ENCODE measurements at places on chromosomes 4 and X.

DNA sequence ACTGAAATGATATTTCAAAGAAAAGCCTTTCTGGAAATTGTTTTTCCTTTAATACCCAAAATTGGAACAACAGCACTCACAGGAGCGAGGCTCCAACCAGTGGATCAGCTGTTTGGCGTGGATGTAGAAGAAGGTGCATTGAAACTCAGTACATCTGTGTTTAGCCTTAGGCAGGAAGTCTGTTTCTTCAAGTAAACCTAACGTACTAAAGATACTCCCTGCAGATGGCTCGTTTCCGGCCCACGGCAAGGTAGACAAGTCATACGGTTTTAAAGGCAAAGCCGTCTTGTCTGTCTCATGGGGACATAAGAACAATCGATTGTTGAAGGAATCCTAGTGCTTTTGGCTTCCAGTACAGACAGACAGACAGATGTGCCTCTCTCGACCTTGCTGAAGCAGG, 50.0 kb upstream of the CLCN4 start:
- DNase-seq, result peak; percentile 58

DNA sequence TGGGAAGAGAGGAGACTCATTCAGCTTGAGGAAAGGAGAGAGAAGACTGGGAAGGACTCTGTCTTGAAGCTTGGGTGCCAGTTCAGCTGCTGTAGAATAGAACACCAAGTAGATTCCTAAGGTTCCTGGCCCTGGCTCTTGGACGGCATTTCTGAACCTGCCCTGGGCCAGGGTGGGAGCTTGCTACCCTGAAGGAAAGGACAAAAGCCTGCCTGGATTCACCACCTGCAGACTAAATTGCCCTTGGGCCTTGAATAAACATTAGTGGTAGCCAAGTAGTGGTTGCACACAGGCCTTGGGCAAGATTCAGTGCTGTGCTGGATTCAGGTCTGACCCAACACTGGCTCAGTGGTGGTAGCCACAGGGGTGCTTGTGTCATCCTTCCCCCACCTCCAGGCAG, 588.4 kb upstream of the AMOT start:
- DNase-seq, result no peak

DNA sequence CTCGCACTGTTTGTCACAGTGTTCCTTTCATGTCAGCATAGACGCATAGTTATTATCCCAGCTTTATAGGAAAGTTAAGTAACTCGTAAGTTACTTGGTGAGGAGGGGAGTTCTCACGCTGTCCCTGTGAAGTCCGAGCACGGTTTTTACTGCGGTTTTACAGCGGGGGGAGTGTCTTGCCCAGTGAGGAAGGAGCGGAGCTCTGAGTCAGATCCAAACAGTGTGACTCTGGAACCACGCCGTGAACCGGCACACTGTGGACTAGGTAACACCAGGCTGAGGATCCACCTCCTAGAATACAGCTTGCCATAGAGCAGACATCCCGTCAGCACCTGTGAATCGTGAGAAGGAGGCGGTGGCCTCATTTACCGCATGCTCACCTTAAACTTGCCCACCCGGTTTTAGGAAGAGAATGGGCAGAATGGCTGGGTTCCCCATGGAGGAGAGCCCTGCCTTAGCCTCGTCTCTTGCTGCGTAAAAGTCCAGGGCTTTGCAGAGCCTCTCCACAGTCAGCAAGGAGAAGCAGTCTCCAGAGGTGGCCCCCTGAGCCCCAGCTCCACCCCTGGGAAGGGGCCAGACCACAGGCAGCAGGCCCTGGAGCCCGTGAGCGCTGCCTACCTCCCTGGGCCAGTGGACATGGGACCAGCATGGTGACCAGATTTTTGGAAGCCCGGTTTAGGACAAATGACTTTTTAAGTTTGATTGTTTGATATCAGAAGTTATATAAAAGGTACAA, 40.2 kb upstream of the HGFAC start:
- no peak for DNase-seq

- DNase-seq, result no peak
Observed at GRCh38 chrX:84339507-84340364, 151.7 kb upstream of the RPS6KA6 start.

DNA sequence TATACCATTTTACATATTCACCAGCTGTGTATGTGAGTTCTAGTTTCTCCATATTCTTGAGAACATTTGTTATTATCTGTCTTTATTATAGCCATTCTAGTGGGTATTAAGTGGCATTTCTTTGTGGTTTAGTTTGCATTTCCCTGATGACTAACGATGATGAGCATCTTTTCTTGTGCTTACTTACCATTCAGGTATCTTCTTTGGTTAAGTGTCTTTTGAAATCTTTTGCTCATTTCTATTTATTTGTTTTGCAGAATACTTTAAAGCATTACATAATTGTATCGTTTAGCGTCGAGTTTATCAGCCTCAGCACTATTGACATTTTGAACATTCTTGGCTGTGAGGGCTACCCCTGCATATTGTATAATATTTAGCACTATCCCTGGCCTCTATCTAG, 85.4 kb downstream of the FRMPD4 start:
- DNase-seq, result no peak

DNA sequence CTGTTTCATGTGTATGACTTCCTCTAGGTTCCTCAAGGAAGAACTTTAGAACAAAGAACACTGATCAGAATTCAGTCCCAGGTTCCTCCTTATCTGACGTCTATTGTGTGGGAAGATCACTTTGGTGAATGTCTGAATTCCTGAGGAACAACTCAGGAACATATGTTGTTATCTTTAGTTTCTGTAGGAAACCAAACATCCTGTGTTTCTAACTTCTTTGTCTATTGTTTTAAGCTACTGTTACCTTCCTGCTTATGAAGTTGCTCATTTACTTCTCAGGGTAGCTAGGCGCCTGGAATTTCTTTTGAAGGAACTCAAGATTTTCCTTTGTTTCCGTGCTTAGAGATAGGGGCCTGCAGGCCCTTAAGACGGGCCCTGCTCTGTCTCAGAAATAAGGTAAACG, 46.2 kb downstream of the MAGEB5 start:
- no peak for DNase-seq

- no peak for DNase-seq
Observed at GRCh38 chr4:46386570-46386969, 3.4 kb downstream of the GABRA2 start.

- no peak for DNase-seq
Observed at GRCh38 chr4:20109391-20109790, 142.3 kb upstream of the SLIT2 start.

DNA sequence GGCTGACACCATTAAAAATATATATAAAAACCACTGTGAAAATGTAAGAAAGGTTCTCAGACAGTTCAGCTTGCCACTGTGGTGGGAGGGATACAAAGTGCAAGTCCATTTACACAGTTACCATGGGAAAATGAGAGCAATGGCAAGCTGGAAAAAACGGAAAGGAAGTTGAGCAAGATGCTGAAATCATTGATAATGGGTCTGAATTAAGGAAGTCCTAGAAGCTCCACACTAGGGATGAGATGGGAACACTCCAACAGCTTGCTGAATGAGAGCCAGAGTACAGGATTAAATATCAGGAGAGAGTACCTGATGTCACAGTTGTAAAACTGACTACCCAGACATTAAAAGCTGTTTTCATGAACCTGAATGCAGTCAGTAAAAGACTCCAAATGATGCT, 218.6 kb downstream of the PRDM5 start:
- no peak for DNase-seq

DNA sequence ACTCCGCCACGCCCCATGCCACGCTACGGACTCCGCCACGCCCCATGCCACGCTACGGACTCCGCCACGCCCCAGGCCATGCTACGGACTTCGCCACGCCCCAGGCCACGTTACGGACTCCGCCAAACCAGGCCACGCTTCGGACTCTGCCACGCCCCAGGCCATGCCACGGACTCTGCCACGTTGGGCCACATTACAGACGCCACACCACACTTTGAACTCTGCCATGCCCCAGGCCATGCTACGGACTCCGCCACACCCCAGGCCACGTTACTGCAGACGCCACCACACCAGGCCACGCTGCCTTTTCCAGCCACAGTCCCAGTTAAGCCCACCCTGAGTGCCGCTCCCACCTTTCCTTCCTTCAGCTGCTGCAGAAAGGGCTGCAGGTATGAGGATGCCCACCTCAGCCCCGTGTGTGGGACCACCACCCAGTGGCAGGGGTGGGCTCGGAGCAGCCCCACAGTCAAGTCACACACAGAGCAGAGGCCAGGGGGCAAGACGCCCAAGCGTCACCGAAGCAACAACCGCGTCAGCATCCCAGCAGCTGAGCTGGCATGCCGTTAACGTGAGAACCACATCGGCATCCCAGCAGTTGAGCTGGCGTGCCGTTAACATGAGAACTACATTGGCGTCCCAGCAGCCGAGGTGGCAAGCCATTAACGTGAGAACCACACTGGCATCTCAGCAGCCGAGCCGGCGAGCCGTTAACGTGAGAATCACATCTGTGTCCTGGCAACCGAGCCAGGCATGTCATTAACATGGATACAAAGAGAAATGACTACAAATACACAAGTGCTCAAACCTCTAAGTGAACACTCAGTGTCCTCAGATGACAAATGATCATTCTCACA, 26.4 kb downstream of the GAK start:
- DNase-seq, result no peak

DNA sequence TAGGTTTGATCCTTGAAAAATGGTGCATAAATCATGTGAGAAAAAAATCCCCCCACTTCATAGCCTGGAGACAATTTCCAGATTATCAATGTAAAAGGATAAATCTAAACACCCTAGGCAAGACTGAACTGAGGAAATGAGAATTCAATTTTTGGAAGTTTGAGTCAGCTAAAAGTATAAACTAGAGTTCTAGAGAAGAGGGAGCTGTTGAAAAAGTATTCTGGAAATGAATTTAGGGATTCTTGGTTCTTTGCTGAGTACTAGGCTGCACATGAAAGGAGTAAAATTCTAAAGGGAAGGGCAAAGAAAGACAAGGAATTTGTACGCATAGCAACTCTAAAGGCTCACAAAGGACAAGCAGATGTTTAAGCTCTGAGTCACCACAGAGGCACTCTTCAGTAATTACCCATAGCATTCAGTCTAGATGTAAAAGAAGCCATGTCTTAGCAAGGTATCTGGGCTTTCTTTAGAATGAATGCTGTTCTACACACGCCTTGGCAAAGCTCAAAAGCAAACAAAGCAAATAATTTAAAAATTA, 896.5 kb downstream of the PDHA2 start:
- no peak for DNase-seq

GRCh38 chrX:53483416-53483815, 49.2 kb upstream of the HSD17B10 start:
- no peak for DNase-seq

- no peak for DNase-seq
Observed at GRCh38 chr4:3285558-3286334, 7.1 kb upstream of the RGS12 start.

- no peak for DNase-seq
Observed at GRCh38 chrX:53882331-53882730, 161.9 kb downstream of the PHF8 start.

GRCh38 chr4:116478343-116478742, 607.0 kb downstream of the TRAM1L1 start:
- no peak for DNase-seq

GRCh38 chrX:96373047-96373355, 311.6 kb upstream of the DIAPH2 start:
- DNase-seq, result no peak

- no peak for DNase-seq
Observed at GRCh38 chr4:98784947-98785706, 126.7 kb upstream of the TSPAN5 start.

DNA sequence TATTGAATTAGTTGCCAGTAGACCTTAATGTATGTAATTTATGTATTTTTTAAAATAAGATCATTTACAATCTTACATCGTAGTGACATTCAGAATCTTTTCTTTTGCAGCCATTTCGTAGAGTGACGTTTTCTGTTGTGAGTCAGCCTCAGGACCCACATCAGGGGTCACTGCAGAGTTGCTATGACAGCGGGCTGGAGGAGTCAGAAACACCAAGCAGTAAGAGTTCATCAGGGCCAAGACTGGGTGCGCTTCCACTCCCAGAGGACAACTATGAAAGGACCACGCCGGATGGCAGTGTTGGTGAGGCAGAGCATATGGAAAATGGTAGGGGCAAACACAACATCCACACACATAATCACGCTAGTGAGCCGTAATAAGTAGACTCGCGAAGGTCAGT, 199.9 kb downstream of the PCDH7 start:
- no peak for DNase-seq

DNA sequence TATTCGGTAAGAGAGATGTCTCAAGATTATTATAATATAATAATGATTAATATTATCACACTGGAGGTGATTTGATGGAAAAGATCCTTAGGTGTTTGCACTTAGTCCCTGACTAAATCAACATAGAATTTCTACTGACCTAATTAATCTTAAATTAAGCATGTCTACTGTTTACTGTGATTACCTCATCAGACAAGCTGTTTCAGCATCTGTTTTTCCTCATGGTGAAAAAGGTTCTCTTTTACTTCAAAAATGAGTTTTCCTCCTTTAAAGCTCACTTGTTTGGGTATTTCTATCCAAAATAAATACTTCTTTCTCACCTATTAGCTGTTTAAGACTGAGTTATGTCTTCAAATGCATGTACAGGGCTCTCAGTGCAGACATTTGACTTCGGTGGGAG, 407.8 kb downstream of the NKX6-1 start:
- no peak for DNase-seq

DNA sequence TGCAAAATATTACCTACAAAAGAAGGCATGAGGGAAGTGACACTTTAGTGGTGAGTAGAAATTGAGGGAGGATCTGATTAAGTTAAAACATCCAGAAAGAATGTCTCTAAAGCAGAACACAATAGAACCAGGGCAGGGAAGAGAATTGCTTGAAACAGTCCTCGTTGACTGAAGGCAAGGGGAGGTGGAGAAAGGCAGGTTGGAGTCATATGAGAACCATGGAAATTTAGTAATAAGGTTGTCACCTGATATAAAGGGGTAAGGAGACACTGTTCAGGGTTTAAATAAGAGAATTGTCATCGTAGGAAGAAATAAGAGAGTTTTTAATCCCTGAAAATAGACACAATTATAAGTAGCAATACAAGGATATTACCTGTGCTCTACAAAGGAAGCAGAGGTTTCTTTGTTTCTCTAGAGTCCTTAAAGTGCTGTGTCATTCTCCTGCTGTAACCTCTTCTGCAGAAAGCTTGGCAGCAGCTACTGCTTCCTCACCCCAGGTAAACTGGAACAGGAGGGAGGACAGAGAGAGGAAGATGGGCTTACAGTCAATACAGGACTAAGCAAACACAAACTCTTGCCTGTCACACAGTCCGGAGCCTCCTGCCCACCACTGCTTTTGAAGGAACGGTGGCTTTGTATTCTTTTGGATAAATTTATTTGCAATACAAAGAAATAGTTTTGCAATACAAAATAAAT, 258.4 kb downstream of the PPARGC1A start:
- no peak for DNase-seq

GRCh38 chr4:145452447-145453162, 29.0 kb upstream of the SMAD1 start:
- no peak for DNase-seq

- no peak for DNase-seq
Observed at GRCh38 chr4:3210467-3210866, 38.5 kb upstream of the MSANTD1 start.

GRCh38 chrX:12970691-12971202, 4.2 kb upstream of the TMSB4X start:
- DNase-seq, result no peak

GRCh38 chr4:127555106-127555505, 77.7 kb upstream of the INTU start:
- DNase-seq, result no peak

Data from stimulated activated CD4-positive, alpha-beta T cell treated with anti-CD3 and anti-CD28 coated beads, Interleukin-2, amount 100 ng/mL, for 24 hours (primary cell).